Right cardiac atrium (tissue), 5 donors: ENCODE measurements at places on chromosomes 3 and 15. TPM values are rescaled to one million over a fixed set of nuclear protein-coding genes. Genes with fewer than 3 reads are reported as not detected.

DNA sequence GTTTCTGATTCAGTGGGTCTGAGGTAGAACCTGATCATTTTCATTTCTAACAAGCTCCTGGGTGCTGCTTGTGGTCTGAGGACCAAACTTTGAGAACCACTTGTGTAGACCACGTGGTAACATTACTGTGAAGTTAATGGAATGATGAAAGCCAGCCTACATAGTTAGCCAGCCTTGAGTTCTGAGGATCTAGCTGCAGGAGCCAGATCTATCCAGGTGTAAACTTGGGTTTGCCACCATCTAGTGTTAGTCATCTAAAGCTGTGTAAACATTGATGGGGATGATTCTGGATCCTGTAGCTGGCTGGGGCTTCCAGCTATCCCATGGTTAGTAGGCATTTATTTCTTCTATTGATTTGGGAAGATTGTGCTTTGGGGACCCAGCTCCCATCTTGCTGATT is 170.0 kb downstream of the TMEM108 start:
- DNase-seq: no peak

- DNase-seq: no peak
These were observed 347.4 kb downstream of the FEZF2 start for GRCh38 chr3:62025913-62026312.

DNA sequence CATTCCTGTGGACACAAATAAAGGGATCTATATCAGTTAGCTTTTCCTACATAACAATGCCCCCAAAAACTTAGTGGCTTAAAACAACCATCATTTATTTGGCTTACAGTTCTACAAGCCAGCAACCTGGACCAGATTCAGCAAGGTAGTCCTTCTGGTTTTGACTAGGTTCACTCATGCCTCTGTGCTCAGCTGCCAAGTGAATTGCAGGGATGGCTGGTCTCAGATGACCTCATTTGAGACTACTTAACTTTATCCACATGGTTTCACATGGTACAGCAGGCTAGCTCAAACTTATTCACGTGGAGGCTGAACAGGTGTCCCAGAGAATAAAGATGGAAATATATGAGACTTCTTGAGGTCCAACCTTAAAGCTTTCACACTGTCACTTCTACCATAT is 119.3 kb upstream of the BFSP2 start:
- DNase-seq: no peak

GRCh38 chr3:172280406-172281051 is 167.7 kb downstream of the GHSR start:
- no peak for DNase-seq

DNA sequence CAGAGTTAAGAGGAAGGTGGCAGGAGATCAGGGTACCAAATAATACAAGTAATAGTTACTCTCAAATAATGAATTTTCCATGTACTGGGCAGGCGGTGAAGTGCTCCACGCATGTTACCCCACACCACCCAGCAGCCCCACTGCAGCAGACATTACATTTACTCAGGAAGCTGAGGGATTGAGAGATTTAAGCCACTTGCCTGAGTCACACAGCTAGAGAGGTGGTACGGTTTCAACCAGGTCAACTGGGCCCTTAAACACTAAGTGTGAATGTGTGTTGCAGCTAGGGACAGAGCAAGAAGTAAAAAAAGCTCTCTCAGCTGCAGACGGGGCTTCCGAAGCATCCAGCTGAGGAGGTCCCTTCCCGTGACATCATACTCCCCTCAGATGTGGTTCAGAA is 91.3 kb downstream of the PRICKLE2 start:
- no peak for DNase-seq

- no peak for DNase-seq
These were observed 11.4 kb upstream of the VGLL3 start for GRCh38 chr3:87002346-87002745.

DNA sequence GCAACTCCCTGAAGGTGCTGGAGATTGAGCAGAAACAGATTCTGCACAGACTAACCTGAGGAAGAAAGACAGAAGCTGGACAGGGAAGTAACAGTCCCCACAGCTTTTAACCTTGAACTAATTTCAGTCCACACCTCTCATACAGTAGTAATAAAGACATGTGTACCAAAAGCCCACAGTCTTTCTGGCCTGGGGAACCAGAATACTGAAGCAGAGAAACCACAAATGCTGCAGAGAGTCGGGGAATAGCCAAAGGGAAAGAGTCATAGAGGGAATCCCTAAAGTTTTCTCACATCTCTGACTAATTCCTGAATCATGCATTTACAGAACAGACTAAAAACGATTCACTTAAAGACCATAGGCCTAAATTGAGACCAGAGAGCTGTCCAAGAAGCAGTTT is 503.4 kb upstream of the NECTIN3 start:
- no peak for DNase-seq

- peak; percentile 87 for DNase-seq
These were observed 1.1 kb downstream of the VGLL4 start for GRCh38 chr3:11642431-11643191.

DNA sequence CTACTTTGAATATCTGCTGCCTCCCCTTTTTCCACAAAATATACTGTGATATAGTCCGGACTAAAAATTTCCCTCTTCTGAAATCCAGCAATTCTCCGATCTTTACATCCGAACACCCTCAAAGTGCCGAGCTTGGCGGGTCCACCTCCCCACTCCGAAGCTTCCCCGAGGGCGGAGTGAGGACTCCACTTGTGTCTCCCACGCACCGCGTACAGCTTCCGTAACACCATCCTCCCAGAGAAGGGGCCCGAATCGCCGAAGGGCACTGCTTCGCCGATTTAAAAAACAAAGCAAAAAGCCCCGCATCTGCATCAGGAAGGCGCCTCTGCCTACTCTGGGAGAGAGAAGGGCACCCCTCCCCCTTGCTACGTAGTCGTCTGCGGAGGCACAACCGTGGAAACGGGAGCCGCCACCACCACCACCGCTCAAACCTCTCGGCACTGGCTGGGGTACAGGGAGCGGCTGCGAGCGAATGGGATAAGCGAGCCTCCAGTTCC is 551 bp downstream of the NCBP2 start:
- DNase-seq: peak; percentile 69

GRCh38 chr3:10405816-10406215 is 84.9 kb upstream of the SEC13 start:
- no peak for DNase-seq

DNA sequence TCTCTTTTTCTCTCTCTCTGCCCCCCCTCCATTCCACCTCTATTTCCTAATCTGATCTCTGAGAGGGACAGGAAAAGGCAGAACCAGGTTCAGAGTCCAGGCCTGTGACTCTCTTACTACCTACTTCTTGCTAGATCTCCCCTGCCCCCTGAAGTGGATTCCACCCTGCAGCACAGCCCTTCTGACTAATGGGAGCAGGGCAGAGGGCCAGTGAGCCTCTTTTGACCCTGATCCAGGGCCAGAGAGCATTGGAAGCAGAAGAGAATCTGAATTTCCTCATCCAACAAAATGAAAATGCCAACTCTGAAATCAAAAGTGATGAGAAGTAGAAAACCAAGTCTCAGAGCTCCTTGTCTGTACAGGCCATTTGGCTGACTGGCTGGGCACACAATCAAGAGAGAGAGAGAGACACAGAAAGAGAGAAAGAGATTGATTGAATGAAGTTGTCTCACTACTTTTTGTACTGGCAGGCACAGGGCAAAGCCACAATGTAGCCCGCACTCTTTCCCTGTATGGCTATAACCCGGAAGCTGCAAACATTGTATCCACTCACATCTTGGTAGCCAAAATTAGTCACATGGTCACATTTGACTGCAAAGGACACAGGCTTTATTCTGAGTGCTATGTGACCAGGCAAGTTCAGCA is 31.6 kb upstream of the GLCE start:
- peak; percentile 79 for DNase-seq

GRCh38 chr15:66908744-66909095 is 156.7 kb upstream of the SMAD3 start:
- DNase-seq: no peak

DNA sequence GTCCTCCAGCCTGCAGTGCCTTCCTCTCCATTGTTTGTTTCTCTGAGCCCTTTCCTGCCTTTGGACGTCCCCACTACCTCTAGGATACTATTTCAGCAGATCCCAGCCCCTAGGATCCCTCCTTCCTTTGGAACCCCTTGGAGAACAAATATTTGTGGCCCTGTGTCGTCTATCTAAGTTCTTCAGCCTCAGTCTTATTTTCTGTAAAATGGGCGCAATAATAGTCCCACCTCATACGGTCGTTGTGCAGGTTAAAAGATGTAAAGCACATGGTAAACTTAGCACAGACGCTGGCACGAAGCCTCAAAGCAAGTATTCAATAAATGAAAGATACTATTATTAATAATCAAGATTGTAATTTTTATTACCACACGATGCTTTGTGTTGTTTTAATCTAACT is 122.0 kb downstream of the SV2B start:
- no peak for DNase-seq

DNA sequence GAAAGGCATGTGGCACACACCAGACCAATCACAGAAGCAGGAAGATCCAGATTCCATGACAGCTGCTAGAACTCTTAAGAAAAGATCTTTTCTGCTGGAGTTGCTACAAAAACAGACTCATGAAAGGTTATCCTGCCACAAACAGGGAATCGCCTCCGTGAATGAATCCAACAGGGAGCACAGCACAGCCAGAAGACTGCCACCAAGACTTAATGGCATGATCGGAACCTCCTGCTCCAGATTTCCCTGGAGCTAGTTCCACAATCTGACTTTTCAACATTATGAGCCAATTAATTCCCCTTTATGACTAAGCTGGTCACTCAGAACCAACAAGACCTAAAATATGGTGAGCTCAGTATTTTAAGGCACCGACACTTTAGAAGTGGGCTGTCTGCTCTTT is 232.5 kb downstream of the FOXP1 start:
- peak; percentile 49 for DNase-seq

DNA sequence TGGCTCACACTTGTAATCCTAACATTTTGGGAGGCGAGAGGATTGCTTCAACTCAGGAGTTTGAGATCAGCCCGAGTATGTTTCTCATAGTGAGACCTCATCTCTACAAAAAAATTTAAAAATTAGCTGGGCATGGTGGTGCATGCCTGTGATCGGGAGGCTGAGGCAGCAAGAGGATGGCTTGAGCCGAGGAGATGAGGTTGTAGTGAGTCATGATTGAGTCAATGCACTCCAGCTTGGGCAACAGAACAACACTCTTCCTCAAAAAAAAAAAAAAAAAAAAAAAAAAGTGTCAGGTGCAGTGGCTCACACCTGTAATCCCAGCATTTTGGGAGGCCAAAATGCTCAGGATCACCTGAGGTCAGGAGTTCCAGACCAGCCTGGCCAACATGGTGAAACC is 2.4 kb downstream of the RPL39L start:
- no peak for DNase-seq

DNA sequence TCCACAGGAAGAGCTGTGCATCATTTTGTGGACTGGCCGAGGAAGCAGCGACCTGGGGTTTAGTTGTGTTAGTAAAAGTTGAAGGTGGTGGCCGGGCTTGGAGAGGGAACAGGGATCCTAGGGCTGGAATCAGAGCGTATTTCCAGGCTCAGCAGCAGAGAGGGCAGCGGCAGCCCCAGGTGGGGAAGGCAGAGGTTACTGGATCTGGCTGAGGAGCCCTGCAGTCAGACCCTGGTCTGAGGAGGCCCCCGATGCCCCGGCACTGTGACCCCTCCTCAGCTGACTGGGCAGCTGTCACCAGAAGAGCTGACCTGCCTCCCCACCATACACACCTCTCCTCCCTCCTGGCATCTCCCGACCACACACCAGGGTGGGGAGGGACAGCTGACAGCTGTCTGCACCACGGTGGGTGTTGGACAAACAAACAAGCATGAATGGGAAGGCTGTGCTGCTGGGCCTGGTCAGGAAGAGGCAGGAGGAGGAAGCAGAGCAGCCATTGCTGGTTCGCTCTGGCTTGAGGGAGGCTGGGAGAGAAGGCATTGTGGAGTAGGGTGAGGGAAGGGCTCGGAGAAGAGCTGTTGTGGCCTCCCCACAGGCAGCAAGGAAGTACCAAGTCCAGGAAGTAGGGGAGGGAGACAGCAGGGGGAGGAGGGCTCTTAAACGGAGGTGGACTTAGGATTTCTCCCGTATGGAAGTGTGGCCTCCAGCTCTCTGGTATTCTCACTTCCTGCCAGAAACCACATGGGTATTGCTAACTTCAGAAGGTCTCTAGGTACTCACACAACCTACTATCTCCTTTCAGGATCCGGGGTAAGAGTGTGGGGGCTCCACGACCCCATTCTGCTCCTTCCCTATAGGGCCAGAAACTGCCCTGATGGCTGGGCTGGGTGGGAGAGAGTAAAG is 49.5 kb upstream of the HACD2 start:
- DNase-seq: no peak

DNA sequence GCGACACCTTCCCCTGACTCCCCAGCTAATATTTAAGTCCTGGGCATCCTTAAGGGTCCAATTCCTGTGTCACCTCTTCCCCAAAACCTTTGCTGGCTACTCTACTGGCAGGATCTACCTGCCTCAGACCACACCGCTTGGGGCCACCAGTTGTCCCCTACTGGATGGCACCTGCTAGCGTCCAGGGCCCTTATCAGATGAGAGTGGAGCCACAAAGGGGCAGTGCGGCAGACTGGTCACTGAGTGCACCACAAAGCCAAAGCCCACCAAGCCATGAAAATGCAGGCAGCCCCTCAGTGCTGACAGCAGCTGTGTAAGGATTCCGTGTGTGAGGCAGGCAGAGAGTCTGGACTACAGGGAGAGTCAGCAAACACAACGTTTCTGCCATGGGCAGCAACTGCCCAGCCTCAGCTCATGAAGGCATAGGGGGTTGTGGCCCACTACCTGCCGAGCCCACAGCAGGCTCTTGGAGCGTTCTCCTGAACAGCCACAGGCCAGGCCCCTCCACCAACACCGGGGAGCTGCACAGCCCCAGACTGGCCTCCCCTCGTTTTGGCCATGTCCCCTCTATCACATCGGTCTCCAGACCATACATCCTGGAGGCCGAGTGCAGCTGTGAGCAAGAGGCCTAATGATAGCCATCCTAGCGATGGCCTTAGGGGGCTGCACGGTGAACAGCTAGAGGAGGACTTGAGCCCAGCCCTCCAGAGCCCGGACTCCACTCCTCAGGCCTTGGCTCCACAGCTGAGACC is 32.3 kb downstream of the ALDH1L1 start:
- no peak for DNase-seq

DNA sequence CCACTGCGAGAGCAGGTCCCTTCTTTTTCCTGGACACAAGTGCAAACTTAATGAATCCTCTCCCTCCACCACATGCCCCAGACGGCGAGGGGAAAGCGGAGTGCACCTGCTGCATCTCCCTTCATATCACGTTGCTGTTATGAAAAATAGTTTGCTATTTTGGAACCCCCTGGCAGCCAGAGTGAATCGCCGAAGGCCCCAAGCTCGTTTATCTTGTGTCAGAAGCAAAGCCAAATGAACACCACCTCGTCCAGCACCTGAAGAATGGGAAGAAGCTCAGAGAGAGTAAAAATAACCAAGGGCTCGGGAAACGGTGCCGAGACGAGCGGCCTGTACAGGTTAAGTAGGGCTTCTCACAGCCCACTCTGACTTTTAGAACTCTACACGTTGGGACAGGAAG is 394.6 kb upstream of the RORA start:
- no peak for DNase-seq

ZNF662 gene
- 6.4 TPM for total RNA-seq

VIPR1 gene
- 6.5 TPM for total RNA-seq

THAP10 gene
- total RNA-seq: 4.1 TPM

CHDH gene
- total RNA-seq: 7.7 TPM

CD200R1 gene
- 0.95 TPM for total RNA-seq

SHF gene
- 11.8 TPM for total RNA-seq

HDC gene
- total RNA-seq: 0.56 TPM
